ENCODE measurements at places on chromosomes 13 and 19.

DNA sequence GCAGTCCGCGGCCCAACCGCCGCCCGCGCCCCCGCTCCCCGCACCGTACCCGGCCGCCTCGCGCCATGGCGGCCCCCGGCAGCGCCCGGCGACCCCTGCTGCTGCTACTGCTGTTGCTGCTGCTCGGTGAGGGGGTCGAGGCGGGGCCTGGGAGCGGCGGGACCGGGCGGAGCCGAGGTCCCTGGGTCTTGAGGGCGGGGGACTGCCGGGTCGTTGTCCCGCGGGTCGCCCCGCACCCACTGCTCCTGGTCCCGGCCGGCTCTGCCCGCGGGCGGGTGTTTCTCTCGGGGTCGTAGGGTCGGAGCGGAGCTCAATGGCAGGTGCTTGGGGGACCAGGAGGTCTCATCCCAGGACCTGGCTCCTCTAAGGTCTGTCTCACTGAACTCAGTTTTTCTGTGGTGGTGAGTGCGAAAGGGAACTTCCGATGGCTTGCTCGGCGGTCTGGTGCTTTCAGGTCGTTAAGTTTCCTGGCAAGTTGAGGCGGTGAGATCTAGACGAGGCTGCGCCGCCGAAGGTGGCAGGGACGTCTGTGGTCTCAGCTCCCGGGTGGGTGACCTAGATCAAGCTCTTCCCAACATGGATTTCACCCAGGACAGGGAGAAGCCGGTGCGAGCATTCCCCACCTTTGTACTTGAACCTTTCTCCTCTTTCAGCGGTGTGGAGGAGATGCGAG, 467 bp downstream of the LAMP1 start:
- DNase-seq = no peak

DNA sequence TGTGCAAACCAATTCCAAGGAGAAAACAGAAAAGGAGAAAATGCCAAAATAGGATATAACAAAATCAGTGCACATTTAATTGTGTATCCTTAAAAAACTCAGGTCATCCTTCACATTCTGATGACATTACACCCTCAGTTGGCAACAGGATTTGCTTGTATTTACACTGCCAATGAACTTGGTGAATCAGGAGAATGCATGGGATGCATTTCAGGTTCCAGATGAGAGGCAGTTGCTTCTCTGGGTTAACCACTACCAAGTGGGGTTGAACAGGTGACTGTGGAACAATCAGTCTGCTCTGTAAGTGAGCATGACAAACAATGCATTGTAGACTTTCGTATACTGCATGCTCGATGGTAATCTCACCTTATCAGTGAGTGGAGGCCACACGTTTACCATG, 79.1 kb downstream of the STARD13 start:
- no peak for DNase-seq

DNA sequence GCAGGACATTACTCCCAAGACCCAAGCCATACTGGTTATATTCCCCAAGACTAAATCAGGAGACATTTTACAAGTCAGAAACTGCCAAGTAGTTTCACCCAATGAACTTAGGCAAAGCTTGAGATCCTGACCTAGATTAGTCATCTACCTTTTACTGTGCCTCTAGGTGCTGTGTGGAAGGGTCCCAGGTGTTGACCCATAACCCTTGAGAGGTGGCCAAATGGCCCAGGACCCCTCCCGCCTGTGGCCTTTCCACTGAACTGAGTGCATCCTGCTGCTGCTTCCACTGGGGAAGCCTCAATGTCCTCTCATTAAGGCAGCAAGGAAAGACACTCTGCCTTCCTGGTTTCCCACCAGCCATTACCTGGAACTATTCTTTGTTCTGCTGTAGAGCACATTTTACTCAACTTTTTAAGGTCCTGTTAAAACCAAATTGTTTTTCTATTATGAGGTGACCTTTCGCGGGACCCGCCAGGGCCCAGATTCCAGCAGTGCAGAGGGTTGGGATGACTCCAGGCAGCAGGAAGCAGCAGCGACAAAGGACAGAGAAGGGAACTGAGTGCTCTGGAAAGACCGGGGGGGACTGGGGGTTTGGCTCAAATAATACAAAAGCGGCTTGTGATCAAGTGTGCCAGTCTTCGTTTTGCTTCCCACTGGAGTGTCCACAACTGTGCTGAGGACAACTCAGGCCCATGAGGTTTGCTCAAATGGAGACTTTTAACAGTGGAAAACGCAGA, 27.1 kb downstream of the ANKRD10 start:
- peak; percentile 76 for DNase-seq

DNA sequence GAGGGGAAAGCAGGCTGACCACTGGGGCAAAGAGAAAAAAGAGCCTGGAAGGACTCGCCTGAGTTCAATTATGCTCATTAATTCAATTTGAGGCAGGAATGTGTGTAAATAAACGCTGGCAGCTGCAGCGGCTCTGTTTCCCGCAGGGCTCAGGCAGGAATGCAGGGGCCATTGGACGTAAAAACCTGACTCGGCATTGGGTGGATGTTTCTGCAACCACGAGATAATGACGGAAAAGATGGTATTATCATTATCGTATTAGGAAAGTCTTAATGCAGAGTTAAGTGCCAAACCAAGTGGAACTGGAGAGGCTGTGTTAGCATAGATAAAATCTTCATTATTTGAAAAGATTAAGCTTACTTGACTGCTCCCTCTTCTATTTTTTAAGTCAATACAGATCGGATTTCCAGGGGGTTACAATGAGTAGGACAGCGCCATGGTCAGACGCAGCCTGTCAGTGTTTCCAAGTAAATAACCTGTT, 169.8 kb downstream of the SHISA2 start:
- no peak for DNase-seq

DNA sequence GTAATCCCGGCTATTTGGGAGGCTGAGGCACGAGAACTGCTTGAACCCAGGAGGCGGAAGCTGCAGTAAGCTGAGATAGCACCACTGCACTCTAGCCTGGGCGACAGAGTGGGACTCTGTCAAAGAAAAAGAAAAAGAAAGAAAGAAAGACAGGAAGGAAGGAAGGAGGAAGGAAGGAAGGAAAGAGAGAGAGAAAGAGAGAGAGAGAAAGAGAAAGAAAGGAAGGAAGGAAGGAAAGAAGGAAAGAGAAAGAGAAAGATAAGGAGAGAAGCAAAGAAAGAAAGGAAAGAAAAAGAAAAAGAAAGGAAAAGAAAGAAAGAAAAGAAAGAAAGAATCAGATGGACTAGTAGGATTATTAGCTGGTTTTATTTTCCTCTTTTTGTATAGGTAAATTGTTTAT, 22.8 kb downstream of the ZNF541 start:
- no peak for DNase-seq

- DNase-seq = no peak
Measured at GRCh38 chr19:28577666-28578065, 635.3 kb downstream of the UQCRFS1 start.

DNA sequence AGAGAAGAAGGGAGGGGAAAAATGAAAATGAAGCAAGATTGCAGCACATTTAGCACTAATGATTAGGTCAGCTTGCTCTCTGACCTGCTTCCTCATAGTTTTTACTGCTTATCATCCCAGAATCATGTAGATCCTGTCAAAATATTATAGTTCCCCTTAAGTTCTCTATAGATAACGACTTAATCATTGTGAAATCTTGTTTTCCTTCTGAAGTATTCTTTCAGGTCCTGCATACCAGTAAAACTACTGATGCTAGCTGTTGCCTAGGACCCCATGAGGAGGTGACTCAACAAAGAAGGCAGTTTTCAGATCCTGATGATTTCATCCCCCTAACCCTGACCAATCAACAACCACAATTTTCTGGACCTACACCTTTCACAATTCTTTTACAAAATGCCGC, 1131.7 kb downstream of the SLITRK5 start:
- DNase-seq = no peak

DNA sequence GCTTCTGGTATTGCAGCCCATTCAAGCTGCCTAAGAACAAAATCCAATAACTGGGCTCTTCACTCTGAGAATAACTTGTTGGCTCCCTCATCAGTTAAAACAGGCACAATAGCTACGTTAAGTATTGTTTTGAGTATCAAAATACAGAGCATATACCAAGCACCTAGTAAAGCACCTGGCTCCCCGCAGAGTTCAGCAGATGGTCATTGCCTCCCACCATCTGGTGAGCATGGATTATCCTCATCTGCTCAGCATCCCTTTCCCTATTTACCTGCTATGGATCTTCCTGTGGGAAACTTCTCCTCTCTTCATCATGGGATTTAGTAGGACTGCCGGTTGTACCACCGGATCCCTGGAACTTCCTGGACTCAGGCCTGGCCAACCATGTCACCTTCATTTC, 199.2 kb upstream of the MAB21L1 start:
- DNase-seq = no peak

DNA sequence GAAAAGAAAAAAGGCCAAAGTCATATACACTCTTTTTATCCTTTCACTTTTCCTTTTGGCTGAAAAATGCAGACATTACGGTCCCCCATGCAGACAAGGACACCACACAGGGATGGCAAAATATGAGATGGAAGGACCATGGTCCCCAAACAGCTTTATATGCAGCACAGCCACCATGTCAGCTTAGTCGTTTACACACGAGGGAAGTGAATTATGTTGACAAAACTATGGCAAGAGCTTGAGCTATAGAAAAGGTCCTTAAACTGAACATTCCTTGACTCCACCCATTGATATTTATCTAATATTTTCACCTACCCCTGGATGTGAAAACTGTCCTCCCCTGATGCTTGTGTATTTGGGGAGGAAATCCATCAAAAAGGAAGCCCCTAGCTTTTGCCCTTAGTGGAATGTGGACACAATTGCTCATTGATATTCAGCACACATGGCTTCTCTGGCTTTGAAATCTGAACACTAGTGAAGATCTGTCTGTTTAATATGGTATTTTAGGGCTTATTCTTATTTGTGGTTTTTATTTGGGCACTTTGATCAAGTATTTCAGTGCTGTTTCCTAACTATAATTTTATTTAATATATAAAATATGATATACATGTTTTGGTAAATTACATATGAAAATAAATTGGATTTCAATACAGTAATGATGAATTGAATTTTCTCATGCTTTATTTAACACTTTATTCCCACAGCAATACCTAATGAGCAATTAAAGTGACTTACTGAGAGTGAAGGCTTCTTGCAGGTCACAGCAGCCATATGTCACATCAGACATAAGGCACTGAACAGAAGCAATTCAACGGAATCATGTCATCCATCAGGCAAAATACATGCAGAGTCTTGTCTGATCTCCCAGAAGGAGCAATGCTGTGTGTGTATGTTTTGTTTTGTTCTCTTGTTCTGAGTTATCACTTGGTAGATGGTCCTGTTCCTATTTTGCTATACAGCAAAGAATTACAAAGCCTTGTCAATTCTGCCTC, 6.8 kb upstream of the GTF2F2 start:
- no peak for DNase-seq

DNA sequence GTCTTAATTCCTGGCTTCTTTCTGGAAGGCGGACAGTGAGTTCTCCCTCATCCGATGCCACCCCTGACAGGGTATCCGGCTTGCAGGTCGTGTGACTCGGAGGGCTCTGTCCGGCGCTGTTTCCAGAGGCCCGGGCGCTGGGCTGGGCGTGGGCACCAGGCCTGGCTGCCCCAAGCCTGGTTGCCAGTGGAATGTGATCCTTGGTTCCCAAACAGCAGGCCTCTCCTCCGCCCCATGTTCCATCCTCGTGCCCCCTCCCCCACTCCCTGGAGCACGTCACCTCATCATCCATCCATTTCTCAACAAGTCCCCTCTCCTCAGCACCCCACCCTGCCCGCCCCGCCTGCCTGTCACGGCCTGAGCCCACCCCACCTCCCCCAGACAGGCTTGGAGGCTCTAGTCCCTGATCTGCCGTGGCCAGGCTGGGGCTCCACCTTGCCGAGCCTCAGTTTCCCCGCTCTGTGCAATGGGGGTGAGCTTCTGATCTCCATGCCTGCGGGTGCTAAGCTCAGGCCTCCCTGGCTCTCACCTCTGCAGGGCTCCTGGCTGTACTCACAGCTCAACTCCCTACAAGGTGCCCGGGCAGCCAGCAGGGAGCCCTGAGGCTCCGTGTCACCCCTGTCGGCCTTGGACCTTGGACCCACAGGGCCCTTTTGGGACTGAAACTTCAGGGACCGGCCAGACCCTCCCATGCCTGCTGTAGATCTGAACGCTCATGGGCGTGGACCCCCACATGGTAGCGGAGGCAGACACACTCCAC, 2.3 kb downstream of the TBXA2R start:
- DNase-seq = no peak
